AG10803 (cell line): ENCODE measurements at places on chromosomes 3 and 15.

DNA sequence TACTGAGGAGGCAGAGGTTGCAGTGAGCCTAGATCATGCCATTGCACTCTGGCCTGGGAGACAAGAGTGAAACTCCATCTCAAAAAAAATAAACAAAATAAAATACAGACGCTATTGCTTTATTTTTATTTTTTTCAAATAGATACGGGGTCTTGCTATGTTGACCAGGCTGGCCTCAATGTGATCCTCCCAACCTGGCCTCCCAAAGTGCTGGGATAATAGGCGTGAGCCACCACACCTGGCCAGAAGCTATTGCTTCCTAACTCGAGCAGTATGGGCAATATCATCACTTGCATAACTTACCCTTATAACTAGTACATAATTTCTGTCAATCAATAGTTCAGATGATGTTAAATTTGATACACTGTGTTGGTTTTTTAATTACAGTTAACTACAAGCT lies 3.0 kb downstream of the ARF4 start:
- no peak for DNase-seq

GRCh38 chr15:38714309-38715072 lies 149.9 kb upstream of the RASGRP1 start:
- DNase-seq, result peak; percentile 100

GRCh38 chr3:73548436-73548835 lies 76.3 kb downstream of the PDZRN3 start:
- no peak for DNase-seq

DNA sequence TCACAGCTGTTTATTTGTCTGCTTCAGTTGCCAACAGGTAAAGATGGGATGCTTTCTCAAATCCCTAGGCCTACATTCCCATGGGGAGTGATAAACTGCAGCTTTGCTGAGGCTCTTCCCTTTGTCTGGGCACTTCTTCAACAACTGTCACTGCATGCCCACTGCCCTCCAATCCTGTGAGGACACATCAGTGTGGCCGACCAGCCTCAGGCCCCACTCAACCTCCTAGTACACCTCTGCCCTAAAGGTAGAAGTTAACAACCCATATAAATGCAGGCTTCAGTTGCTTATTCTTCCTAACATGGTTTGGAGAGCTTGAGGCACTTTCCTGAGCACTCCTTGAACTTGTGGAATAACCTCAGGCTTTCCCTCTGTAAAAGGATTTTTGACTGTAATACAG lies 49.6 kb downstream of the ROPN1B start:
- DNase-seq, result no peak

GRCh38 chr3:150158943-150159625 lies 188.4 kb upstream of the PFN2 start:
- peak; percentile 64 for DNase-seq

DNA sequence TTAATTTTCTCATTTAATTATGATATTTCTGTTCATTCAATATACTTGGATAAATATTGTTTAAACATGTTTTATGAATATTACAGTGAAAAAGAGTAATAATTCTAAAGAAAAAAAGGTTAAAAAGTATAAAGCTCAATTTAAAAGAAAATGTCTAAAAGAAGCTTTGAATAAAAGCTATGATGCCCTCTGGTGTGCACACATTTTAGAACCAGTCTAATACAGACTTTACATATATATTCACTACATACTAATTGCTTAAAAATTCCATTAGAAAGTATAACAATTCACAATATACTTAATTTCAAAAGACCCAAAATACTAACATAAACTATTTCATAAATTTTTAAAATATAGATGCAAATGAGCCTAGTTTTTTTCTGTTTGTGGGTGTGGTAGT lies 909.1 kb upstream of the ROBO1 start:
- no peak for DNase-seq
